ENCODE measurements at places on chromosomes 3 and 15.

DNA sequence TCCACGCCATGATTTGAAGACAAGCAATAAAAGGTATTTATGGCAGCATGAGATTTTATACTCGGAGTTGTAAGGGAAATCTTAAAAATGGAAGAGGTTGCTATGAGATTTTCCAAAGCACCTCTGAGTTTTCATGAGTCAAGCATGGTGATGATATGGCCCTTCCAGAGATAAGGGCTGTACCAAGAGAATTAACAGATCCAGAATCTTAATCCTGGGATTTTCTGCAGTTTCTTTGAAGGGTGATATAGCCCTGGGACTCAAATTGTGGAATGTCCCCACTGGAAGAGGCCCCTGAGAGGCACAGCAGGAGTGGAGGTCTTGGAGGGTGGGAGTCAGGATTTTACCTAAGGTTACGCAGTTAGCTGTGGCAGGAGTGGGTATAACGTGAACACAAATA is 243.3 kb downstream of the ZNF621 start:
- DNase-seq: no peak

- DNase-seq: no peak
Observed at GRCh38 chr3:193240436-193240849, 579 bp upstream of the PLAAT1 start.

GRCh38 chr3:190807719-190808375 is 54.6 kb downstream of the GMNC start:
- DNase-seq: no peak

DNA sequence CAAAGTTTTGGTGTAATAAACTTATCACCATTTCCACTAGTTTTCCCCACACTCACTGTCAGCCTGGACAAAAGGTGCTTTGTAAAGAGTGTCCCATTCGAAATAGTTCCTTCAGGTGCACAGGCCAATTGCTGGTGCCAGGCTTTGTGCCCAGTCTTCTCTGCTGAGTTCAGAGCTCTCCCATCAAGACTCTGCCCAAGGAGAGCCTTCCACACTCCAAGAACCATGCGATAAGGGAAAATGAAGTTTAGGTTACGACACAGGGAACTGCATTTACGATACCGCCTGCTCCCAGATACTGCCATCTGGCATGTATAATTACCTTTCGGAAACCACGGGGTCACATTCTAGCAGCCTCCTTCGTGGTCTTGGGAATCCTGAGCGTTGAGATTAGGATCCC is 379.6 kb downstream of the MECOM start:
- DNase-seq: no peak

DNA sequence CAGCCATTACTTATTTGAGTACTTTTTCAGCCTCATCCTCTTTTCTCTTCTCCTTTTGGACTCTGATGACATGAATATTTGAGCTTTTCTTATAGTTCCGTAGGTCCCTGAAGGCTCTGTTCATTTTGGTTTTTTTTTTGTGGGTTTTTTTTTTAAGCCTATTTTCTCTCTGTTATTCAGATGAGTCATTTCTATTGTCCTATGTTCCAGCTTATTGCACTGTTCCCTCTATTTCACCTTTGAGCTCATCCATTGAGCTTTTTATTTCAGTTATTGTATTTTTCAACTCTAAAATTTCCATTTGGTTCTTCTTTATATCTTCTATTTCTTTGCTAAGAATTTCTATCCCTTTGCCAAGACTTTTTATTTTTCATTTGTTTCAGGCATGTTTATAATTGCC is 7.2 kb upstream of the MGLL start:
- DNase-seq: no peak

DNA sequence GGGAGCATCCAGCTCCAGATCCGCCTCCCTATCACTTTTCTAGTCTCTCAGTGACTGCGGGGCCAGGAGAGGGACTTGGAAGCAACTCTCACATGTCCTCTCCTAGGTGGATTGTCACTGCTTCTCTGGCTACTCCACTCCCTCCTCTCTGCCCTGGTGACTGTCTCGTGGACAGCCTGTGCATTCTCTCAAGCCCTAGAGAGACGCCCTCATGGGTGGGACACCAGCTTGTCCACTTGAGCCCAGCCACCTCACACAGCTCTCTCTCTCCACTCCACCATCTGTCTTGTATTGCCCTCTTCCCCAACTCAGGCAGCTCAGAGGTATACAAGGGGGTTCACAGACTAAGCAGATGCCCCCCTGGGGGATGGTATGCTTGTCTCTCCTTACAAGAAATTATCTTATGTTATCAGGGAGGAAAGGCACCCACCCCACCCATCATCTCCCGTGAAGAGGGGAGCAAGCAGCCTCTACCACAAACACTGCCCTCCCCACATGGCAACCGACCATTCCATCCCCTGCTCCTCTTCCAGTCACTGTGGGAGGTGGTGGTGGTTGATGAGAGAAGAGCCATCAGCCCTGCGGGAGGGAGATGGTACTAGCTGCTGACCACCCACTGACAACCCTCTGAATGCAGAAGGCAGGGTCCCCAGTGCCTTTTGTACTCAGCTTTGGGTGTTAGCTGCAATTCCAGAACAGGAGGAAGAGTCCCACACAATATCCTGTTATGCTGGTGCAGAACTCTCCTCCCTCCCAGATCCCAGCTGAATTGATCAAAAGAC is 15.5 kb upstream of the LOXL1 start:
- no peak for DNase-seq

- no peak for DNase-seq
Observed at GRCh38 chr3:142211034-142211433, 14.4 kb downstream of the GK5 start.

- DNase-seq: no peak
Observed at GRCh38 chr3:1955750-1956149, 142.9 kb upstream of the CNTN4 start.

DNA sequence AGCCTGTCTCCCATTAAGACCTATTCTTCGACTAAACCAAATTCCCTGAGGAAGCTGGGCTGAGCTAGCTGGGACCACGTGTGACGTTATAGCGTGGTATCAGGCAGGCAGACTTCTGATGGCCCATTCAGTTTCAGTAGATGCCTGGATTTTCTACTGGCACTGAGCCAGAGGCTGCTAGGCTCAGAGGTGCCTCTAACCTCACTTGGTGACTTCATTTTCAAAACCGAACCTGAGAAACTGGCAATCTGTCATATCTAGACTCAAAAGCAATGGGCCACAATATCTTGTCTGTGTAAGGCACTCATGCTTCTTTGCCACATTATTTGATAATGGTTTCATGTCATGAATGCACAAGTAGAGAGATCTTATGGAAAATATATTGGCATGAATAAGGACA is 352.1 kb upstream of the AZI2 start:
- no peak for DNase-seq

GRCh38 chr15:20645956-20646355 is 104.4 kb upstream of the GOLGA6L6 start:
- DNase-seq: peak; percentile 64

- DNase-seq: no peak
Observed at GRCh38 chr3:42632146-42632545, 21.4 kb upstream of the ZBTB47 start.

DNA sequence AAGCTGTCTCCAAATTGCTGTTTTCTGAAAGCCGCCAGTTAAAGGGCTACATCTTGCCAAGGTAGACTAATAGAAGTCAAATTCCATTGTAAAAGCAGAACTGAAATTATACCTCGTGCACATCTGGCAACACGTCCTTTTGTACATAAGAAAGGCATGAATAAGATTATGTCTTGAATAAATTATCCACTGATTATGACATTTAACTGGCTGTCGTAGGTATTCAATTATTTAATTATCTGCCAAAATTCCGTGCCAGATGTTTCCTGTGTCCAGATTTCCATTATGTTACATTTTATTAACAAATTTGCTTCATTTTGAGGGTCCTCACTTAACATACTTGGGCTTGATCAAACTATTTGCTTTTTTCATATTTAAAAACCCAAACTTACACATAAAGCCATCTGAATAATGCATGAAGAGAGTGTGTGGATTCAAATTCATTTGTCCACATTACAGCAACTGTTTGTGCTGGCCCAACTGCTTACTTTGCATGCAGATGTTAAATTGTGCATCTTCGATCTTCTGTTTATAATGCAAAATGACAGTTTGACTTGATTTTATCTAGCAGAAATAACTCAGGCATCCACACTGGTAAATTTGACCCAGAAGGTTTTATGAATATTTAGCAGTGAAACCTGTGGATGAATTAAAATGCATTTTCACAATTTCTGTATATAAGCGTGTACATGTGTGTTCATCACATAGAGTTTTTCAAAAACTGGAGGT is 701.5 kb downstream of the ZNF385D start:
- DNase-seq: no peak

DNA sequence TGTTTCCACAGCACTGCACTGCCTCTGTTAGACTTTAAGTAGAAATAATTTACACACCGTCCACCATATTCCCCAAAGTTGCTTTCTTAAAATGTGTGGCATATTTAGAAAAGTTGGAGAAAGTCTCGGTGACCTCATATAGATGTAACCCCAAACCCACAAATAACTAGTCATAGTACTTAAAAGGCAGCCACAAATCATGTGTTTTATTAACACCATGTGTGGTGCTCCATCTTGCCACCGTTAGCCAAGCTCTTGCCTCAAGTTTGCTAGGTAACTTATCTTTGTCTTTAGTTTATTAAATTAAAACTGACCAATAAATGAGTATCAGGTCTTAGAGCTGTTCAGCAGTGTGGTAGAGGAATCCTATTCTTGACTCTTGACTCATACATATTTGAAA is 257.9 kb downstream of the UBE2E2 start:
- DNase-seq: no peak

- DNase-seq: peak; percentile 75
Observed at GRCh38 chr15:92077353-92078085, 224.0 kb downstream of the SLCO3A1 start.

DNA sequence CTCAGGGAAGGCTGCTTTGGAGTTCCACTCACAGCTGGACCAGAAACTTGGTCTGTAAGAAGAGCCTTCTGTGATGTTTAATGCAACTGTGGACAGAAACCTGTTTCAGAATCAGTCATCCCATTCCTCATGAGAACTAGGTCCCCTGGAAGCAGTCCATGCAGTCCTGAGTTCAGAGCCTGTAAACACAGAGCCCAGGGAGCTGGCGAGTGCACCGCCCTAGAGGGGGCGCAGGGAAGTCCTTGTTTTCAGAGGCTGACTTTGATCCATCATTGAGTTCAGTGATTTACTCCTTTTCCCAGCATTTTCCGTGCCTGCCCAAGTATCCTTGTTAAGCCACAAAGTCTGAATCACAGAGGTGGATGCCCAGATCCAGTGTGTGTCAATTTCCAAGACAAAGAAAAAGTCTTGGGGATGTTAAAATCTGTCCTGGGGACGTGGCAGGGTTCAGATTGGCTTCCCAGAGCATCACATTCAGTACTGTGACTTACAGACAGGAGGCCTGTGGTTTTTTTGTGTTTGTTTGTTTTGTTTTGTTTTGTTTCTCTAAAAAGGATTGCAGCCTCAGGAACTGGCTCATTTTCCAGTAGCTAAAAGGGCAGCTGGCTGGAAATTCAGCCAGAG is 9.8 kb upstream of the TXNRD3 start:
- DNase-seq: no peak

GRCh38 chr3:160698599-160699195 is 21.7 kb downstream of the ARL14 start:
- DNase-seq: no peak

DNA sequence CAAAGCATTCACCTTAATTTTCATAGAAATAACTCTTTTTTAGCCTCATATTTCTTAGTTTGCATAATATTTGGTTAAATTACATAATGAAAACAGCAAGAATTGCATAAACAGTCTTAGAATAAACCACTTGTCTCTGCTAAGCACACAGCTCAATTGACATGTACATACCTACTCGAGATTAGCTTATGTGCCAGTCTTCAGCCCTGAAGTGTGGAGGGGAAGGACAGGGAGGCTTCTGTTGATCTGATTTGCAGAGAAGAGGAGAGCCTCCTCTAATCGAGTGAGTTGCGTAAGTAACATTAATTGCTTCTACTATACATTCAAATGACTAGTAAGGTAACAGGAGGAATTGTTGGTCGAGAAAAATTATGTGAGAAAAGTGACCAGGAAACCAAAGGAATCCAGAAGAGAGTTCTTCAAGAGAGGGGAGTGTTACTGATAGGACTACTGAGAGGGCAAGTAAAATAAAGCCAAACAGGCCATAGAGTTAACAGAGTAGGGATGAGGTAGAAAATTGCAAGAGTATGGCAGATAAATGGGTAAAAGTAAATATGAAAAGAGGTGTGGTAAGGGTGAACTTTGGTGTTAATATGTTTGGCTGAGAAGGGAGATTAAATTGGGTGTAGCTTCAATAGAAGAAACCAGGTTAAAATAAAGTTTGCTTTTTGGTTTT is 7.1 kb upstream of the GOLIM4 start:
- DNase-seq: no peak

GRCh38 chr15:48001393-48002039 is 119.3 kb upstream of the SLC24A5 start:
- DNase-seq: no peak

DNA sequence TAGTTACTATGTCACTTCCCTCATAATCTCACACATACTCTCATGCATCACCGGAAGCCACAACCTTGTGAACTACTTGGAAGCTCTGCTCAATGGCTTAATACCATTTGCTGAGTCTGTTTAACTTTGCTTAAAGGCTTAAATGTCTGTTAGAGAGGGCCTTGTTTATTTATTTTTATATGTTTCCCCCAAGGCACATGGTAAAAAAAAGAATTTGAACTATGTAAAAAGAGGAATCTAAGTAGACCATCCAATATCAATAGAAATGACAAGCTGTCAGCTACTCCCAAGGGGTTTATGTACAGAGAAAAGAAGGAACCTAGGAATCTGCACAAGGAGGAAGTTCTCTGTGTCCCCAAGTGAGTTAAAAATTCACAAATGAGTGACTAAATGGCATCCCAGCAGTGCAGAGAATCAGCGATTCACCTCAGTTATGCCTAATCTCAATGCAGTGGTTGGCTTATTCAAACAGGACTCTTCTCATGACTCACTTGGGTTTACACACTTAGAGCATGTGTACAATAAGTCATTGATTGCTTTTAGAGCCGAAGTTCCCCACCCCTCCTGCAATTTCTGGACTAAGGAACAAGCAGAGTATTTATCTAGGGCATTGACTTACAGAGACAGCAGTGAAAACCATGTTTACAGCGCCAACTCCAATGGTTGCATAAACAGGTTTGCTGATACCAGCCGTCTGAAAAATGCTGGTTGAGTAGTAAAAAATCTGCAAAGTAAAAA is 24.4 kb downstream of the SLC2A2 start:
- DNase-seq: no peak

- no peak for DNase-seq
Observed at GRCh38 chr3:4826237-4827100, 152.8 kb upstream of the BHLHE40 start.

- DNase-seq: no peak
Observed at GRCh38 chr3:98824256-98824655, 61.1 kb downstream of the ST3GAL6 start.

DNA sequence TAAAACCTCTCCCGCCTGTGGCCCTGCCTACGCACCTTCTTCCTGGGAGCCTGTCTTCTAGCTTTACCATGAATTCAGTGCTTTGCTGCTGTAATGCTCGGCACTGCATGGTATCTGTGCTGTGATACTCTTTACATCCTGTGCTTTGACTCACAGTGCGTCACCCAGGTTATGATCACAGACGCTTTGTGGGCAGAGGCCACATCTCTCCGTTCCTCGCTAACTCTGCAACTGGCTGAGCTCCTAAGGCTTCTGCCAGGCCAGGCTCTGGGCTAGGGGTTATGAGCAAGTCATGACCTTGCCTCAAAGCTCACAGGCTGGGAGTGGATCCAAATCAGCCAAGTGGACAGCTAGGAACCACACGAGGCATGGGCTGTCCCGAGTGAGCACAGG is 23.2 kb downstream of the SPTBN5 start:
- peak; percentile 66 for DNase-seq

GRCh38 chr3:190293621-190294020 is 28.6 kb downstream of the CLDN1 start:
- no peak for DNase-seq

GRCh38 chr15:100558771-100559254 is 30.1 kb upstream of the CERS3 start:
- no peak for DNase-seq

All from activated CD8-positive, alpha-beta T cell treated with anti-CD3 and anti-CD28 coated beads, Interleukin-2, amount 10 ng/mL, durations not matched to agents 7 days and 5 days (primary cell).